ENCODE measurements at places on chromosomes 4 and X. TPM values are rescaled to one million over a fixed set of nuclear protein-coding genes. Genes with fewer than 3 reads are reported as not detected.

The NPY2R gene
- polyA plus RNA-seq = not detected

The ARHGEF38 gene
- polyA plus RNA-seq = not detected

The PNMA6A gene
- polyA plus RNA-seq = 2.5 TPM

The DMP1 gene
- not detected for polyA plus RNA-seq

The CCSER1 gene
- 0.37 TPM for polyA plus RNA-seq

The PIR gene
- 3.2 TPM for polyA plus RNA-seq

The GCNA gene
- polyA plus RNA-seq = 2.1 TPM

The CT45A10 gene
- polyA plus RNA-seq = not detected

The P2RY4 gene
- polyA plus RNA-seq = 0.25 TPM

The PPP3CA gene
- polyA plus RNA-seq = 39.4 TPM

The CSAG3 gene
- not detected for polyA plus RNA-seq

The PCDH19 gene
- polyA plus RNA-seq = 7.4 TPM

The NHS gene
- 1.2 TPM for polyA plus RNA-seq

The CLDN22 gene
- polyA plus RNA-seq = not detected

The SLC10A4 gene
- 1.0 TPM for polyA plus RNA-seq

The SCLT1 gene
- polyA plus RNA-seq = 8.2 TPM

The L1CAM gene
- 2.5 TPM for polyA plus RNA-seq

The TGIF2LX gene
- polyA plus RNA-seq = not detected

The HAUS7 gene
- polyA plus RNA-seq = 25.9 TPM

The SH2D1A gene
- 0.19 TPM for polyA plus RNA-seq

The ZMAT1 gene
- 4.1 TPM for polyA plus RNA-seq

The NR3C2 gene
- 20.4 TPM for polyA plus RNA-seq

The SHOX gene
- polyA plus RNA-seq = 3.0 TPM

The SMIM31 gene
- not detected for polyA plus RNA-seq

The EFHC2 gene
- polyA plus RNA-seq = 0.18 TPM

The PAGE4 gene
- polyA plus RNA-seq = not detected

The CYSLTR1 gene
- polyA plus RNA-seq = 10.0 TPM

The IL21 gene
- polyA plus RNA-seq = not detected

The PWWP3B gene
- 26.3 TPM for polyA plus RNA-seq

The GNRHR gene
- 0.50 TPM for polyA plus RNA-seq

The HTR2C gene
- not detected for polyA plus RNA-seq
